ENCODE measurements at places on chromosomes 6 and 20. TPM values are rescaled to one million over a fixed set of nuclear protein-coding genes. Genes with fewer than 3 reads are reported as not detected.

GRCh38 chr6:137661601-137662000 is 167.4 kb upstream of the OLIG3 start:
- peak; percentile 22 for DNase-seq

STMND1 gene
- total RNA-seq, result not detected

- DNase-seq, result no peak
Measured at GRCh38 chr20:7411075-7411474, 529.2 kb downstream of the HAO1 start.

IL17A gene
- total RNA-seq, result not detected

- no peak for DNase-seq
Measured at GRCh38 chr20:49039854-49040253, 6.3 kb upstream of the CSE1L start.

- no peak for DNase-seq
Measured at GRCh38 chr6:8579372-8579771, 144.0 kb upstream of the SLC35B3 start.

DNA sequence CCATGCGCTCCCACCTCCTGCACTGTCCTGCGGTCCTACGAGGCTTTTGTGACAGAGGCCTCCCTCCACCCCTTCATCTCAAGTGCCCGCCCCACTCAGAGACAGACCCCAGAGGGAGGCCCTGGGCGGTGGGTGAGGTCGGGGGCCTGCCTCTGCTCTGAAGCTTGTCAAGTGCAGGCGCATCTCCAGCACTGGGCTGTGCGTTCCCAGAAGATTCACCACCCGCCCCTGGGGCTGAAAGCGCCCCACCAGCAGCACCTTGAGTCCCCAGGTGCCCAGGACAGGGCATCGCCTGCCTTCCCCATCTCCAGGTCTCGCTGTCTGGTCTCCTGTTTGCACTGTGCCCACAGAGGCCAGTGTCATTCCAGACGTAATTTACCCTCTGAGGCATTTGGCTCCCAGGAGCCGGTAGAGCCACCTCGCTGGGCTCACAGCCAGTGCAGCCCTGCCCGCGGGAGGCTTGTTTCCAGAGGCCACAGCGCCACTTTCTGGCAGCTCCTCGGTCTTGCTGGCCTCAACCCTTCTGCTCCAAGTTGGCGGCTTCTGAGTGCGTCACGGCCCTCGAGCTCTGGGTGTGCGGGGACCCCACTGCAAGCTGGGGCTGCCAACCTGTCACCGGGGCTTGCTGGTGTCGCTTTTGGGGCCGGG is 191.1 kb downstream of the TAF4 start:
- DNase-seq, result no peak

RGS17 gene
- not detected for total RNA-seq

GRCh38 chr6:11190625-11191245 is 41.7 kb downstream of the NEDD9 start:
- no peak for DNase-seq

B3GALT4 gene
- total RNA-seq, result 8.8 TPM

- peak; percentile 55 for DNase-seq
Measured at GRCh38 chr6:30884521-30885480, 482 bp downstream of the DDR1 start.
